Left colon (tissue), 2 donors: ENCODE measurements at places on chromosomes 16 and 17.

DNA sequence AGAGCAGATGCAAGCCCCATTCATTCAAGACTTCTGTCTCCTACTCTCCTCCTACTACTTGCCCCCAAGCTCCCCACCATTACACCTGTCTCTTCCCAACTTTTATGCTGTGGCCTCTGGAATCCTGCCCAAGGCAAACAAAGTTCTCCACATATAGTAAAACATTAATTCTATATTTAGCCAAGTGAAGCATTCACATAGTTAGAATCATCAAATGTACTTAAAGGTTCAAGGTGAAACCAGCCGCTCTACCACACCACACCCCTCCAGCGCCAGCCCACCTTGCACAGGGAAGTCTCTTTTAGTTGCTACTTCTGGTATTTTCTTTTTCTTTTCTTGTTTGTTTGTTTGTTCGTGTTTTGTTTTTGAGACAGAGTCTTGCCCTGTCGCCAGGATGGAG lies 25.4 kb upstream of the GUCY2D start:
- no peak for DNase-seq

DNA sequence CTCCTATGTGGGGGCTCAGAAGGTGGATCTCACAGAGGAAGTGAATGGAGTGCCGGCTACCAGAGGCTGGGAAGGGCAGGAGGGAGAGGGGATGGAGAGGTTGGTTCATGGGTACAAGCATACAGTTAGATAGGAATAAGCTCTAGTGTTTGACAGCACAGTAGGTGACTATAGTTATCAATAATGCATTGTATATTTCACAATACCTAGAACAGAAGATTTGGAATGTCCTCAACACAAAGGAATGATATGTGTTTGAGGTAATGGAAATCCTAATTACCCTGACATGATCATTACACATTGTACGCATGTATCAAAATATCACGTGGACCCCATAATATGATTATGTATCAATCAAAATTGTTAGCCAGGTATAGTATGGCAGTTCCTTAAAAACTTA lies 38.9 kb upstream of the MED9 start:
- no peak for DNase-seq

DNA sequence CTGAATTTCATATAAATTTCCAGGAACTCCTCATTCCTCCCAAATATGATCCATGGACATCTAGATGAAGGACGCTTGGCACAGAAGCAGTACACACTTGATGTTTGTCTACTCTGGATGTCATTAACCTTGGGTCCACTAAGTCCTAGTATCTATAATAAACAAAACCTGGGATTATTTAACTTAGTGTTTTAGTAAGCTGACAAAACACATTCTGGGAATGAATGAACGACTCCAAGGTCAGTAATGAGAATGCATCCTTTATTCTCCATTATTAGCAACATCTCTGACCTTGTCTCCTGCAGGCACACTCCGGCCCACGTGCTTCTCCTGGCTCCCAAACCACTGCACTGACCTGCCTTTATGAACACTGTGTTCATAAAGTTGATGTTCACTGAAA lies 24.1 kb upstream of the CDYL2 start:
- DNase-seq: no peak

- DNase-seq: no peak
Measured at GRCh38 chr17:80526116-80526910, 18.3 kb upstream of the RPTOR start.

DNA sequence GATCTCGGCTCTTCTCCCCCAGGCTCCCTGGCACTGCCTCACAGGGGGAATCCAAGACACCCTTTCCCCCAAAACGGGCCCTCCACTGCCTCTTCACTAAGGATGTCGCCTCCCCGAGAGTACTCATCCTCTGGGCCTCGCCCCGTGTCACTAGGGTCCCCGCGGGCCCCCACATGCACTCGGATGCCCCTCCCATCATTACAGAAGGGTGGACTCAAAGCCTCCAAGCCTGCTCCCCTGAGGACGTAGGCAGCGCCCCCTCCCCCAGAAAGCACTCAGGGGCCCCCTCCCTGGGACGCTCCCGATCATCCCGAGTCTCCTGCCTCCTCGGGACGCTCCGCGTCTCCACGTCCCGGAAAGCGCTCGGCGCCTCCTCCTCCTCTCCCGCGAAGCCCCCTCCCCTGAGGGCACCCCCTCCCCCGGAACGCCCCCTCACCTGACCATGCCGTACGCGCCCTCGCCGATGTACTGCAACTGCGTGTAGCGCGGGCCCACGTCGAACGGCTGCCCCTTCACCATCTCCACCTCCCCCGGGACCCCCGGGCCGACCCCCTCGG lies 338 bp downstream of the MAPK3 start:
- DNase-seq: peak; percentile 51

DNA sequence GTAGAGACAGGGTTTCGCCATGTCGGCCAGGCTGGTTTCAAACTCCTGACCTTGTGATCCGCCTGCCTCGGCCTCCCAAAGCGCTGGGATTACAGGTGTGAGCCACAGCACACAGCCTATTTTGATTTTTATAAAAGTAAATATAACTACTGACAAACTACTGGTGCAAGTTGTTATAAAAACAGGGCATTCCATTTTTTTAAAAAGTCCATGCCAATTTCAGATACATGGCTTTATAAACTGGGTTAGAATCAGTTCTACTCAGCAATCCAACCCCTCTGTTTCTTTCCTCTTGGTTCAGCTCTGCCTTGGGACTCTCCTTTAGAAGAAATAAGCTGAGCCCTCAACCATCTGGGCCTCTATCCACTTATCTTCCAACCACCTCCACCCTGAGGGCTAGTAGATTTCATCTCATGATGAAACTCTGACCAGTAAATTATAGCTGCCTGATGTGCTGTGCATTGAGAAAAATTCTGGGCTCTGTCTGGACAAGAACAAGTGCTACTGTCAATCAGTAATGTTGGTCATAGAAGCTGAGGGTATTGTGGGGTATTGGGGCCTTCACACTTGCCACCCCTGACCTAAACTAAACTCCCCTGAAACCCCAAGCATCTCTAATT lies 10.2 kb downstream of the RANBP10 start:
- DNase-seq: no peak
